ENCODE measurements at places on chromosomes 2 and 18.

- DNase-seq = no peak
Observed at GRCh38 chr2:206585335-206585734, 57.0 kb upstream of the FAM237A start.

DNA sequence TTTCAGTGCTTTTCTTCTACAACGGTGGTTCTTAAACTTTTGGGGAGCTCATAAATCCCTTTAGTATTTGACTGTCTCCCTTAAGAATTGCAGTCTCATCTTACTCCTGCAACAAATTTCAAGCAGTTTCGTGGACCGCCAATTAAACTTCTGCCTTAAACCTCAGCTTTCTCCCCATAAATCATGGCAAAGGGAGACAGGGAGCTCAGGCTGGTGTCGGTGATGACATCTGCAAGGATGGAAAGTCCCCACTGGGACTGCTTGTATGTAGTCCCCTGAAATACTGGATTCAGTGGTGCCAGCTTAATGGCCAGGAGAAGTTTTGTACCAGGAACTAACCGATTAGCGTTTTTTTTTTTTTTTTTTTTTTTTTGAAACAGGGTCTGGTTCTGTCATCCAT, 148.7 kb upstream of the ITGA6 start:
- no peak for DNase-seq

GRCh38 chr2:84741182-84741822, 139.6 kb downstream of the TRABD2A start:
- peak; percentile 19 for DNase-seq

DNA sequence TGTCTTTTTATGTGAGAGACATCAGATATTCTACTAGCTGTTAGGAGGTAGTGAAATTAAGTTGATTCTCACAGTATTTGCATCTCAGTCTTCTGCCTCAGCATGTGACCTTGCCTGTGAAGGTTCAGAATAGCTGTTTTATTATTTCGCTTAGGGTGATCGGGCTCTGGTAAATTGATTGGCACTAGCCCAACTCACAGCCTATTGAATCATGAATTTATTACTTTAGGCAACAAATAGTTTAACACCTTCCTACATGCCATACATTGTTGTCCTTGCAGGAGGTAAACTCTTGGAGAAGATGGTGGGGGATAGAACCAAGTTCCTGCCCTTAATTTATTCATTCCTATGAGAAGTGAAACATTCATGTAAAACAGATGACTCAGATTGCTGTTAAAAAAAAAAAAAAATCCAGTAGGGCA, 101.9 kb downstream of the GPD2 start:
- DNase-seq = no peak

GRCh38 chr2:227260041-227260440, 65.0 kb upstream of the MFF start:
- DNase-seq = no peak

- no peak for DNase-seq
Observed at GRCh38 chr18:79944126-79944731, 7.2 kb downstream of the SLC66A2 start.

GRCh38 chr2:1544478-1545069, 131.3 kb downstream of the TPO start:
- no peak for DNase-seq

- DNase-seq = no peak
Observed at GRCh38 chr2:10441948-10442347, 6.2 kb downstream of the ODC1 start.

- DNase-seq = no peak
Observed at GRCh38 chr2:159600752-159601151, 15.6 kb downstream of the BAZ2B start.

DNA sequence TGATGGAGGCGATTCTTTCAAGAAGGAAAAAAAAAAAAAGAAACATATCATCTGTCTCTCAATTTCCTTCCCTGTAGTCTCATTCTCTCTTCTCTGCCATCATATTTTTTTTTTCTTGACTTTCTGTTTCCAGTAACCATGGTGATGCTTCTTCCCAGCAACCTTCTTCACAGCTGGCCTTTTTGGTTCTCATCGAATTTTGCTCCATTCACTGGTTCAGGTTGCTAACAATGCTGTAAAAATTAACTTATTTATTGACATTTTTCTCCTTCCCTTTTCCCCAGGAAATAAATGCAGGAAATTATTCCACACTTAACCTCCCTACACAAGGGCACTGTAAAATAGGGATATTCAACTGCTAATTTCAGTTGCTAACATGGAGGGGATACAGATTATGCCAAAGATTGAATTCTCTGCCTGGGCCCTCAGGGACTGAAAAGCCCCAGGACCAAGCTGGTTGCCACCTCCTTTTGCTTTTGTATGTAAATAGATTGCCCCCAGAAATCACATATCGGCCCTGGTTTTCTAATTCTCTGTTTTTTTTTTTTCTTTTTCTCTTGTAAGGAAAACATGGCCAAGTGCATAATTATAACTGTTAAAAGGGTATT, 154.7 kb downstream of the MAP2 start:
- DNase-seq = no peak

DNA sequence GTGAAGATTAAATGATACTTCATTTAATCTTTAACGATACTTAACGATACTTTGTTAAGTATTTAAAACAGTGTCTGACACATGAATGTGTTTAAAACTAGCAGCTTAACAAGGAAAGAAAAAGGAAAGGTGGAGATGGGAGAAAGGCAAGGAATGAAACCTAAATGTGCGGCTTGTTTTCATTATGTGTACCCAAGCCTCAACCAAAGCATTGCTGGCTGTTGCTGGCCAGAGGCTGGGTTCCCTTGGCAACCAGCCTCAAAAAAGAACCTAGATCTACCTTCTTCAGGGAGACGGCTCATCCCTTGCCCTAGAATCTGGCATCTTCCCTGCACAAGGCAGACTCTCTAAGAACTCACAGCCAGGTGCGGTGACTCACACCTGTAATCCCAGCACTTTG, 13.8 kb upstream of the PCBP1 start:
- no peak for DNase-seq

DNA sequence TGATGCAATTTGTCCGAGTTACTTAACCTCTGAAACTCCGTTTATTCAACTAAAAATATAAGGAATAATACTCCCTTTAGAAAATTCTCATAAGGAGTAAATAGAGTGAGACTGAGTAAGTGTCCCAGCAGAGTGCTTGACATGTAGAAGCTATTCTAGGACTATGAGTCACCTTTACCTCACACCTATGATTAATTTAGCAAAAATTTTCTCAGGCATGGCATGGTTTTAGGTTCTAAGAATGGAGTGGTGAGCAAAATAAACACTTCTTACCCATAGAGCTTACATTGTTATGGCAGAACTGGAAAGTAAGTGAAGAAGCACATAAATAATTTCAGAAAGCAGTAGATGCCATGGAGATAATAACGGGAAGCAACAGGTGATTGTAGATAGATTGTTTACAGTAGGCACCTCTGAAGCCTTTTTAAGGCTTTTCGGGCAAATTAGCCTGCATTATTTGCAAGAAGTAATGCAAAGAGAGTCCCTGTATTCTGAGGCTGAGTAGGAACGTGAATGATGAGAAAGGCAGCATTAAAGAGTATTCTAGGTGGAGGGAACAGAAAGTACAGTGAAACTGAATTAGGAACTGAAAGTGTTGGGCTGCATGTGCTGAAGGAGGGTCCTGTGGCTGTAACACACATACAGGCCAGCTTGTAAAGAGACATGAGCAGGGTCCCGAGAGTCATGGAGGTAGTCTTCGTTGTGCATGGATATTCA, 209.2 kb downstream of the ZNF407 start:
- no peak for DNase-seq

- DNase-seq = no peak
Observed at GRCh38 chr2:156405586-156405985, 30.6 kb upstream of the GPD2 start.

GRCh38 chr18:76368976-76369375, 126.1 kb downstream of the ZNF516 start:
- DNase-seq = no peak

GRCh38 chr2:148623086-148623485, 21.5 kb upstream of the EPC2 start:
- DNase-seq = no peak

GRCh38 chr2:215886022-215886421, 127.3 kb downstream of the MREG start:
- DNase-seq = no peak

- no peak for DNase-seq
Observed at GRCh38 chr18:59249199-59249774, 24.0 kb downstream of the RAX start.

- DNase-seq = no peak
Observed at GRCh38 chr18:9817286-9817685, 68.5 kb upstream of the TXNDC2 start.

DNA sequence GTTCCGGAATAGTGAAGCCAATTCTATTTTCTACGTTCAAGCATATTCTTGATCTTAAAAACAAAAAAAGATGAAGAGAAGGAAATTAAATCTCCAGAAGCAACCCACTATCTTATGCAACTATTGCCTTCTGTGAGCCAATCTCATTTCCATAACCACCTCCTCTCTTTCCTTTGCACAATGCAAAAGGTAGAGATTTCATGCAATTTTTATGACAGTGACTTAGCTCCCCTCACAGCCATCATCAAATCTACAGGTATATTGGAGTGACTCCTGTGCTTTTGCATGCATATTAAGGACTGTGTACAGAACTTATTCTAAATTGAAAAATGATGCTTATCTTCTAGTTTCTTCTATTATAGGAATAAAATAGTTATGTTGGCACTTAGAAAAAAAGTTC, 191.8 kb downstream of the DCC start:
- DNase-seq = no peak

- DNase-seq = no peak
Observed at GRCh38 chr2:8431446-8432125, 250.3 kb upstream of the ID2 start.

GRCh38 chr2:42796427-42797248, 4.3 kb upstream of the HAAO start:
- no peak for DNase-seq

DNA sequence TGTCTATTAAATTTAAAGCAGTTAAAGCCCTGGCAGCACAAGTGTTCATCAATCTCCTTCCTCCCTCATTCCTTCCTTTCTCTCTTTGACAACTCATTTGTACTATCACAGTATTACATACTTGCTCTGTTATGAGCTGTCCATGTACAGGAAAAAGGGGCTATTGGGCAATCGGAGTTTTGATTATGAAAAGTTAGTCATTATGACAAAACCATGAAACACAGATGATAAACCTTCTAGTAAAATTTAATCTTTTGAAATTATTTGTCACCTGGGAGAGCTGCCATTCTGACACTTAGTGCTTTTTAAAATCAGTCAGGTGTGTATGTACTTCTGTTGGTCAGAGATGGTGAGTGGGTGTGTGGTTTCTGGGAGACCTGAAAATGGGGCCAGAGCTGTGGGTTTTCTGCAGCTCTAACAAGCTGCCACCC, 39.4 kb downstream of the MAP4K4 start:
- no peak for DNase-seq

GRCh38 chr2:96734880-96735583, 4.8 kb downstream of the LMAN2L start:
- no peak for DNase-seq

DNA sequence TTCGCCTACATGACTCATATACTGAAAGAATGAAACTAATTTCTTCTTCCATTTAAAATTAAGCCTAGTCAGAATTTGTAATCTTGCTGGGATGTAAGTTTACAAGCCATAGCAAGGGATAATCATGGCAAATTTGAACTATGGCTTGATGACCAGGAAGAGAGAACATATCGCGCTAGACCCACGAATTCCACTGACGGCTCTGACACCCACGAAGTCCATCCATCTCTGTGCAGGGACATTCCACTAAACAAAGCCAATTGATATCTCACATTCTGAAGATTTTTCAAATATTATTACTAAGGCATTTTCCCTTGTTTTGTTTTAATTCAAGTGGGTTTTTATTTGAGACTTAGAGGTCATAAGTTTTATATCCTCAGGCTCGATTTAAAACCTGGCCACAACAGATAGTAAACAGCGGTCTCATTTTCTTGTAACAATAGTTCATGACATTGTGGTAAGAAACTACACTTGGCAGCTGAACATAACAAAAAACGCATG, 113.0 kb downstream of the QPCT start:
- DNase-seq = no peak

GRCh38 chr18:49758263-49758610, 55.1 kb downstream of the ACAA2 start:
- no peak for DNase-seq

DNA sequence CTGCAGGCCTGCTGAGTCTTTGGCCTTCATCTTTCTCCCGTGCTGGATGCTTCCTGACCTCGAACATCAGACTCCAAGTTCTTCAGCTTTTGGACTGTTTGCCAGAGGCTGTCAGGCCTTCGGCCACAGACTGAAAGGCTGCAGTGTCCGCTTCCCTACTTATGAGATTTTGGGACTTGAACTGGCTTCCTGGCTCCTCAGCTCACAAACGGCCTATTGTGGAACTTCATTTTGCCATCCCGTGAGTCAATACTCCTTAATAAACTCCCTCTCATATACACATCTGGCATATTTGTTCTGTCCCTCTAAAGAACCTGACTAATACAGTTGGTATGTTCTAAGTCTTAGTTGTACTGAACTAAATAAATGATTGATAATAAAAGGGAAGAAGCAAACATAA, 702.8 kb upstream of the LINC00305 start:
- DNase-seq = no peak

DNA sequence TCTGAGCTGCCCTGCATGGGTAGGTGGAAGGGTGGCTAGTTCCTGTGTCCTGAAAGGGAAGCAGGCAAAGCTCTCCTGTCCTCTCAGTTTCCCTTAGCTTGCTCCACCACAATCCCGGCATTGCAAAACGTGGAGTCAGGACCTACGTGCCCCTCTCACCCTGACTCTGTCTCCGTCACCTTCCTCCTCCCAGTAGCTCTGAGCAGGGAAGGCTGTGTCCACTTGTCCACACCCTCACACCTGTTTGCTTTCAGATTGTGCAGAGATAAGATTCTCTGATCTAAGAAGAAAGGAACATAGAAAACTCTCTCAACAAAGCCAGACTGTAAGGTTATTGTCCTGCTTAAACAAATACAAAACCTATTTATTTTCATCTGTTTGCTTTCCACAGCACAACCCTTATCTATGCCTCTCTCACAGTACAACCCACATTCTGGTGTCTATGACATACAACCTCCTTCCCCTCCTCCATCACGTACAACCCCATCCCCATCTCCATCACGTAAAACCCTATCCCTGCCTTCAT, 79.0 kb downstream of the ALPK2 start:
- no peak for DNase-seq

GRCh38 chr2:184780944-184781343, 182.6 kb downstream of the ZNF804A start:
- DNase-seq = no peak

- no peak for DNase-seq
Observed at GRCh38 chr2:238060096-238060541, 682 bp upstream of the SCLY start.

DNA sequence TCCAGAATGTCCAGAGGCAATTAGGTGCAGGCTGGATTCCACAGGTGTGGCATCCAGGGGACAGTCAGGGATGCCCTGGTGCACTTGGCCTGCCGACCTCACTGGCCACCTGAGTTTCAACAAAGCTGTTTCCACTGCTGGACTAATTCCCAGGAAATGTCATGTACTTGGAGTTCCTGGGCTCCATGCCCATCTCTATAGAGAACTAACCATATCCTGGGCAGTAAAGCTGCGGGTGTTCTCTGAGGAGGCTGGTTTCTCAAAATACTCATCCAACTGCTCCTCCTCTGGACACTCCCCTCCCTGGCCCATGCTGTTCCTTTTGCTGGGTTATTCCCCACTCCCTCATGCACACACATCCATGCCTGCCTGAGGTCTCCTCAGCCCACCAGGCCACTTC, 161.9 kb upstream of the SKOR2 start:
- no peak for DNase-seq
